Hematopoietic multipotent progenitor cell treated with erythropoietin and hydrocortisone succinate and interleukin-3 and kit ligand, for 17 days (in vitro differentiated cells): ENCODE measurements at places on chromosomes 1 and 21.

- DNase-seq = no peak
Measured at GRCh38 chr1:231665101-231665500, 38.5 kb downstream of the DISC1 start.

GRCh38 chr1:60279798-60280197 is 206.2 kb upstream of the C1orf87 start:
- DNase-seq = no peak

DNA sequence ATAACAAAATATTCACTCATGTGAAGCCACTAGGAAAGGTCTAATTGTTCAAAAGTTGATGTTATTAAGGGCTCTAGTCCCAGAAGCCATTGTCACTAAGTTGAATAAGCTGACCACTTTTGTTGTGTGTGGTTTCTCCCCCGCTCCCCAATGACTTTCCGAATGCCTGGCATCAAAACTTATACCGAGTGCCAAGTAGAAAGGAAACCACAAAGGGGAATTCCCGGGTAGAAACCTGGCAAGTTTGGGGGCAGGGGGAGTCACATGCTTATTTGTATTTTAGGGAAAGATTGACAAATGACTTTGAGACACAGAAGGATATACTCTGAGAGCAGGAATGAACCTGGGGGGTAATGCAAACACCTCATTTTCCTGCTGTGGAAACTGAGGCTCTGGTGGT is 154.1 kb downstream of the TGFBR3 start:
- DNase-seq = no peak

DNA sequence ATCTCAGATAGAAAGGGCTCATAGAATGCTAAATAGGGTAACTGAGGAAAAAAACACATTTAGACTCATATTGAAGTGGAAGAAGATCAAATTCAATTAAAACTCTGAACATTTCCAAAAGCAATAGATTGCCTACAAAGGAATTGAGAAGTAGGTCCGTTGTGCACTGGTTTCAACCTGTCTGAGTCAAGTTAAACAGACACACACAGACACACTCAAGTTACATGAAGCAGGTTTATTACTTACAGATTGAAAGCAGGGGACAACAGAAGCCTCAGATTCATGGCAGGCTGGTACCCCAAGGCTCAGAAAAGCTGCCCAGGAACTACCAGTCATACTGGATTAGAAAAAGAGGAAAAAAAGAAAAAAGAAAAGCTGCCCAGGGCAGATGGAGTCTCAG is 20.7 kb upstream of the S100A2 start:
- DNase-seq = no peak

- DNase-seq = peak; percentile 74
Measured at GRCh38 chr1:150578272-150579109, 919 bp downstream of the MCL1 start.

DNA sequence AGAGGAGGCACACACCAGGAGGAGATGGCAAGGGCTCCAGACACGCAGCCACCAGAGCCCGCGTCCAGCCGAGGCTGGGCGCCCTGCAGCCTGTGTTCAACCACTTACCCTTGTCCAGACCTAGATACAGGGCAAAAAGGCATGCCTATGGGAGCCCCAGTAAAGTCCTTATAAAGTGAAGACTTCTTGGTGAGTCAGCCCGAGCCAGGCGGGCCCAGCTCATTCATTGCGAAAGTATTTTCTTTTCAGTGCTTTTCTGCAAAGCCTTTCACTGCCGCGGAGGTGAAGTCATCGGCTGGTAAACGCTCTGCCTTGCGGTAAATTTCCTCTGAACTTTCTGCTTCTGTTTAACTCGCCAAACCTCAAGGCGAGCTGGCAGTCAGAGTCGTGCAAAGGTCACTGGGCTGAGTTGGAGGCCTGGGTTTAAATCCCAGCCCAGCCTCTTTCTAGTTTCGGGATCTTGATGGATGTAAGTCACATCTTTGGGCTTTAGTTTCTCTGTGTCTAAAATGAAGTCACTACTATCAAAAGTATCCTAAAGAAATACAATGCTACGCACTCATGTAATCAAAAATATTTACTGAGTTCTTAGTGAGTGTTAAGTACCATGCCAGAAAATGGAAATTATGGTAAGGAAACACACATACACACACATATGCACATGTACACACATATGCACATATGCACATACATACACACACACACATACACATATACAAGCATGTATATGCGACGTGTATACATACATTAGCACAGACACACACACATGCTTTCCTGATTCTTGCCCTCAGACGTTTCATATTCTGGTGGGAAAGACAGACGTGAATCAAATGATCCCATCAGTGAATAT is 54.7 kb upstream of the IFFO2 start:
- no peak for DNase-seq

DNA sequence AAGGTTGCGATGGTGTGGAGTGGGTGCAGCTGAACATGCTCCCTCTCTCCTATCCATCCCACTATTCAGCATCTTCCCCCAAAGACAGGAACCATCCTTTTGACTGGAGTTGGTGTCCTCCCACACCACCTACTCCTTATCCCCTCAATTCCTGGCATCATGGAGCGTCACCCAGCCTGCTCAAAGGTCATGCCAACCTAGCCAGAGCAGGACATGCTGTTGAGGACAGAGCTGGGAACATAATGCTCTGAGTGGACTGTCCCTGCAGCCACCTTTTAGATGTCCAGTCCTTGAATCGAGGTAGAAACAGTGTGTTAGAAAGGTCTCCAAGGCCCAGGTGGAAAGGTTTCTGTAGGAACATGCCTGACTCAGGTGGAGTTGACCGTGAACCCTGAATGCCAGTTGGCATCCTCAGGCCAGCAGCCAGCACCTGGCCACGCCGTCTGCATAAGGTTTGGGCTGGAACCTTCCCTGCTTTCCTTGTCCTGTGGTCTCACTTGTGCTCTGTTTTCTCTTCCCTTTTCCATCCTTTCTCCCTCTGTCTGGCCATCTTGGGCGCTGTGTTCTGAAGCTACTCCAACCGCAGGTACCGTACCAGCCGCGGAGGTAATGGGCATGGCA is 52.2 kb upstream of the CNTN2 start:
- no peak for DNase-seq

DNA sequence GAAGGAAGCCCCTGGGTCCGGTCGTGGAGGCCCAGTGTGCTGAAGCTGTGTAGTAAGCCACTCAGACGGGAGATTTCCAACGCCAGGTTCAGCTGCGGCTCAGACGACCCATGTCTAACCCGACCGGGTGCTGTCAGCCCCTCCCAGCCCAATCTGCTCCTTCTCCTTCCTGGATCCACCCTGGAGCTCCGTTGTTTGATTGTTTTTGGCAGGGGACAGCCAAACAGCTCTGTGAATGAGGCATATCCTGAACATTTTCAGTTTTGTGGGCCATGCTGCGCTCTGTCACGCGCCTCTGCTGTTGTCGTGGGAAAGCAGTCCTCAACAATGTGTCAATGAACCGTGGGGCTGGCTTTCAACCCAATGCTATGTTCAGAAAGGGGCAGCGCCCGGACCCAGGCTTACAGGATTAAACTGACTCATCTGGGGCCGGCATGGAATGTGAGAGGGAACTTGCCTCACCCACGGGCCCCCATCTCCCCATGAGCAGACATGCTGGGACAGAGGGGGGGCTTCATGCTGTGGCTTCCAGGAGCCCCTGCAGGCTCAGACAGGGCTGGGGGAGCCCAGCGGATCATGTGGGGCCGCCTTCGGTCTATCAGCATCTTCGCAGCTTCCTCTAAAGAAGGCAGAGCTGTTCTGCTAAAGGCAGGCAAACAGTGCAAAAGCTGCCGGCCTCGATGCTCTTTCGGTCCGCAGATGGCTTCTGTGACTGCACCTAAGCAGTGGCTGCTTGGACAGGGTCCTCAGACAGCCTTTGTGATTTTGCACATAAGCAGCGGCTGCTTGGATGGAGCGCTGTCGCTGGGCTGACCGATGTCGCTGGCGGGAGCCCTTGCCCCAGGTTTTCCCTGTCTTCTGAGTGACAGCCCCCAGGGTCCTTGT is 101.7 kb downstream of the RIPK4 start:
- DNase-seq = no peak

DNA sequence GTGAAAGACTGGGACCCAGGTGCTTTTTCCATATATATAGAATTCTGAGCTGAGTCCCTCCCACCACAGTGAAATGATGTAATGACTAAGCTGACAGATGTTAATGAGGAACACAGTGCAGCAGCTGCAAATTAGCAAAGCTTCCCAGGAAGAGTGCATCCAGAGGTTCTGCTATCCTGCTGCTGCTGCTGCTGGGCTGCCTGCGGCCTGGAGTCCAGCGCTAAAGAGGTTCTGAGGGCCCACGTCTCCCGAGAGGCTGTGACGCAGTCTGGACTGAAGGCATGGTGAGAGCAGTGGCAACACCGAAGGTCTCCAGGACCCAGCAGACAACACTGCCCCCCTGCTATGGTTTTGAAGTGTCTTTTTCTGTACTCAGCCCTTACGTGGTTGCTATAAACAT is 63.9 kb downstream of the URB2 start:
- DNase-seq = no peak

DNA sequence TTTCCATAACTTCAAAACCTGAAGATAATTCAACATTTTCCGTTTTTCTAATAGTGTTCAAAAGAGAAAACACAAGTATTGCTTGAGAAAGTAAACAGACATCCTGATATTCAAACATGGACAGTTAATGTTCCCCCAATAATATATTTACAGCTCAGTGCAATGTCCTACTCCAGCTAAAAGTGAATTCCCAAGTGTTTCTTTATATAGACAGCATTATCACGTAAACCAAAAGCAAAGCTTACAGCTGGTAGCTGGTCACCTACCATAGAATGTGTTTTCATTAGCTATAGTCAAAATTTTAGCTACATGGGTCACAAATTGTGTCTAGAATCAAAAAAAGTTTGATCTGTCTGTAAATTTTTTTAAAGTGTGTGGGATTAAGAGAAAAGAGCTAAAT is 34.9 kb downstream of the WLS start:
- DNase-seq = no peak

DNA sequence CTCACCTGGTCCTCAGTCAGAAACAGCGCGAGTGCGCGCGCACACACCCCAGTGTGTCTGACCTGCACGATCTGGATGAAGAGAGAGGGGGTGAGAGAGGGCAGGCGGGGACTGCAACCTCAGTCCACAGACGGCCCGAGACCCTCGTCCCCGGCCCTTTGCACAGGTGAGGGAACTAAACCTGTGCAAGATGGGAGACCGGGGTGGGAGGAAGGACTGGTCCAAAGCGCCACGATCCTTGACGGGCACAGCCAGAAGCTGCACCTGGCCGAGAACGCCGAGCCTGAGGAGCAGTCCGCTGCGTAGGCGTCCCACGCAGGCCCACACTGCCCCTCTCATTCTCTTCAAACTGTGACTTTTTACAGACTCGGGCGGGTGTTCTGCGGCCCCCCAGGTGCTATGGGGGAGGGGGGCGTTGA is 519 bp upstream of the IQCC start:
- DNase-seq = no peak

GRCh38 chr1:157382351-157382750 is 170.0 kb downstream of the FCRL5 start:
- no peak for DNase-seq

- no peak for DNase-seq
Measured at GRCh38 chr1:85448358-85448757, 16.6 kb downstream of the DDAH1 start.

- peak; percentile 48 for DNase-seq
Measured at GRCh38 chr1:209652121-209652735, at the start of gene LAMB3. Gene LAMB3, minus strand, starts transcription at chr1:209652425. Its CDS starts 1,481 bp downstream, at chr1:209650944.

- DNase-seq = no peak
Measured at GRCh38 chr1:226424221-226425003, 16.5 kb upstream of the PARP1 start.

DNA sequence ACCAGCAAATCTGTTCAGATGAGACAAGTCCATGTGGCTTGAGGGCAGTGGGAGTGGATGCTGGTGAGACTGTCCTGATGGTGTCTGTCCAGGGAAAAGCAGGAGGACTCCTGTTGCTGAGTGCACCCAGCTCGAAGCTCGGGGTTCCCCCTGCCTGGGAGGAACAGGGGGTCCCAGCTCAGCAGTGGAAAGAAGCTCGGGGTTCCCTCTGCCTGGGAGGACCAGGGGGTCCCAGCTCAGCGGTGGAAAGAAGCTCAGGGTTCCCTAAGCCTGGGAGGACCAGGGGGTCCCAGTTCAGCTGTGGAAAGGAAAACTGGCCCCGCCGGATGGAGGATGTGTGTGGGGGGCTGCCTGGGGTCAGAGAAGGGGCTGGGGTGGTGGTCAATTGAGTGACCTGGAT is 39.1 kb downstream of the CRYAA start:
- DNase-seq = no peak

DNA sequence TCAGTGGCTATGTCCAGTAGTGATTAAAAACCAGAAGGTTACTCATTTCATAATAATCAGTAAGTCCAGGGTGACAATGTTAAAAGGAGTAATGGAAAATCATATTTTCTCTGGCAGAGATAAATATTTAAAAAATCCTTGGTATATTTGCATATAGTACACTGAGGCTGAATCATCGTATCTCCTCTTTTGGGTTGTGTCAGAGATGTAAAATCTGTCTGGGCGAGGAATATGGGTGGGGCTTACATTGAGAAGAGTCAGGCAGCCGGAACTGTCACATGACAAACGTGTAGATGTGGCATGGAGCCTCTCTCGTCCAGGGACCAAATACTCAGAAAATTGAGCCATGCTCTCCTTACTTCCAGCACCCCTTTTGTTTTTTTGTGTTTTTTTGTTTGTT is 120.9 kb downstream of the FMN2 start:
- DNase-seq = no peak

- no peak for DNase-seq
Measured at GRCh38 chr1:224528900-224529299, 87.2 kb upstream of the CNIH3 start.

DNA sequence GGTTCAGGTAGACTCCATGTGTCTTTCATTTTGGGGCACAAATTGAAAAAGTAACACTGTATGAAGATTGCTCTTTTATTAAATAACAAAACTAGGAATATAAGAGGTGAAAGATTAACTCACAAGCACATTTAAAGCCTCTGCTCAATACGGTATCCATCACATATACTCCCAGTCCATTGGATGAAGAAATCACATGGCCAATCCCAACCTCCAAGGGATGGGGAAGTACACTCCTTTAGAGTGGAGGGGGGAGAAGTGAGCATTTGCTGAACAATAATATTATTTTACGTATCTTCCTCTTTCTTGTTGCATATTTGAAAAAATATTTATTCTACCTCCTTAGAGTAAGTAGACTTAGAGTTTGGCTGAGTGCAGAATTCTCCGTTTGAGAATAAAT is 316.5 kb downstream of the LMX1A start:
- DNase-seq = no peak

DNA sequence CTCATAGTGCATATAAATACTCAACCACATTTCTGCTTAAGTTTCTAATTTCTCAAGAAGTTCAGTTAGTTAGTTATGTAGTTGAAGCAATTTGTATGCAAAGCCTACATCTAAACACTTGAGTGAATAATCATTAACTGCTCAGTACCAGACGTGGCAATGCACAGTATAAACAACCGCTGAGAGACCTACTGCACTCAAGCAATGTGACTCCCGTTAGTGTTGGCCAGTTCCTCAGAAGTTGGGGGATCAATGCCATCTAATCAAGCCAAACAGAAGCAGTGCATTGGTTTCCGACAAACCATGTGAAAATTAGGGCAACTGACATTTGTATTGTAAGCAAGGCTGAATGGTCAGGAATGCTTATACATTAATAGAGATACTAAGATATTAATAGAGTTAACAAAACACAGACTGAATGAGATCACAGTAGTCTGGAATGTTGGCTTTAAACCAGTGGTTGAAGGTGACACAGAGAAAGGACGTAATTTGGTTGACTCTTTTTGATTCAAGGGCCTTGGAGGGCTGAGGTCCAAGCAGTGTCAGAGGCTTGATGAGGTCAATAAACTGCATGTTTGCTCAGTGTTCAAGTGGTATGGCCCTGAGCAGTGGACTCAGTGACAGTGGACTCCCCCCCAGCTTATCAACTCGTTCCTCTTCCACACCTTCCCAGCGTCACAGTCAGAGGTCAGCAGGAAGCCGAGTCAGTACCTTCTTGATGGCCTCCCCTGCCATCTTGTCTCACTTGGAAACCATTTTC is 255.5 kb downstream of the CTH start:
- DNase-seq = no peak
